Right ventricle myocardium superior (tissue), 1 donor: ENCODE measurements at places on chromosomes 11 and 22. TPM values are rescaled to one million over a fixed set of nuclear protein-coding genes. Genes with fewer than 3 reads are reported as not detected.

DNA sequence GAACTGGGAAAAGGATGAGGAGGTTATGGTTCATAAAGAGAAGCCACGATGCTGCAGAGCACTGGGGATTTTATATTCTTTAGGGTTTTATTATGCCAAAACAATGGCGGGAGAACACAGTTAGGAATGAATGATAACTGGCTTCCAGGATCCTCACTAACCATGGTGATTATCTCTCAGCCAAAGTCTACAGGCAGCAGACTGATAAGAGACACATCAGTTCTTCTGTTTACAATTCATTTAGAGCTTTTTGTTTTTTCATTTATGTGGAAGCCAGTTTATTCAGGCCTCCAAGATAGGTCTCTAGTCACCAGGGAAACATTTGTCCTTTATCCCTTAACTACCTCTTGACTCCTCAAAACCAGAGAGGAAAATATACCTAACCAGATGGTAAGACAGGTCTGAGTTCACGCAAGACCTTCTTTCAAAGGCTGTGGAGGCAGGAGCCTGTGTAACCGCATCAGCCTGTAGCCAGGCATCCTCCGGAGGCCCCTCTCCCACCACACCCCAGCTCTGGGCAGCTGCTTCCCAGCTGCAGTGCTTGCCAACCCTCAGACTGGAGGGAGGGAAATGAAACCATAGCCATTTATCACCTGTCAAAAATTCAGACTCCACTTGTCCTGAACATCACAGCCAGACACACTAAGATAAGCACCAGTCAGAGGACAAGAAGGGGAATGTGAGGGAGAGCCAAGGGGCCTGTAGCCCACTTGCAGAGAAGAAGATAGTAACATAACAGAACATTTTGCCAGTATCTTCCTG is 57.2 kb upstream of the FAM181B start:
- DNase-seq = no peak

- no peak for DNase-seq
Measured at GRCh38 chr11:94546162-94546470, 2.4 kb downstream of the FUT4 start.

The GDPD4 gene
- total RNA-seq = not detected

DNA sequence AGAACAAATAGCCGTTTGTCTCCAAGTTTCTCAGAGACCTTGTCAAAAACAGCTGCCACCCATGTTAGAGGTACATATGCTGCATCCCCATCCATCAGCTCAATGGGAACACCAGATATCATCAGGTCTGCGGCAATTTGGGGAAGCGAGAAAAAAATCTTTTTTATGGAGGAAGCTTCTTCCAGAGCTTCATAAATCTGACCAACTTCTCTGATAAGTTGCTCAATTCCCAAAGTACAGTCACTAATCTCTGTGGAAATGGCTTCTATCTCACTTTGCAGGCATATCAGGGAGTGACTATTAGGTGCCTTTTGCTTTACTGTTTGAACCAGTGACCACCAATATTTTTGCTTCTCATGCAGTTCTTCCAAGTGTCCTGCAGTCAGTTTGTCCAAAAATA is 34.3 kb upstream of the MRPL17 start:
- DNase-seq = no peak

The C11orf87 gene
- total RNA-seq = 0.03 TPM

The RAB38 gene
- total RNA-seq = 0.73 TPM

DNA sequence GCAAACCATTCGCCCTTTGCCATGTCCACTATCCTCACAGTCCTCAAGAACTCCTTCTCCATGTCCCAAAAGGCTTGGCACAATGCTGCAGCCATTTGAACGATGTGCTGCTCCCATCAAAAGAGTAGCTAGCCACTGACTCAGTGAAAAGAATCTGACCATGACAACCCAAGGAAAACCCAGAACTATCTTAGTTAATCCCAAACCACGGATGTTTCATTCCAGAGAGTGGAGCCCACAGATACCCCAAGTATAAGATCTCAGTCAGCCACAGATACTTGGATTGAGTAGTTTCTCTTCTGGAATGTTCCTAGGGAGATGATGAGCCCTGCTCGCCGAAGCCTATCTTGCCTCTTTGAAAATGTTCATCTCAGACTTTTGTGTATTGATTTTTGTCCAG is 176.9 kb downstream of the NAV2 start:
- no peak for DNase-seq
